Anterior cingulate cortex (tissue), 58 donors: ENCODE measurements at places on chromosomes 16 and 17.

GRCh38 chr17:67746704-67747571 lies 29.2 kb downstream of the NOL11 start:
- DNase-seq, result no peak

DNA sequence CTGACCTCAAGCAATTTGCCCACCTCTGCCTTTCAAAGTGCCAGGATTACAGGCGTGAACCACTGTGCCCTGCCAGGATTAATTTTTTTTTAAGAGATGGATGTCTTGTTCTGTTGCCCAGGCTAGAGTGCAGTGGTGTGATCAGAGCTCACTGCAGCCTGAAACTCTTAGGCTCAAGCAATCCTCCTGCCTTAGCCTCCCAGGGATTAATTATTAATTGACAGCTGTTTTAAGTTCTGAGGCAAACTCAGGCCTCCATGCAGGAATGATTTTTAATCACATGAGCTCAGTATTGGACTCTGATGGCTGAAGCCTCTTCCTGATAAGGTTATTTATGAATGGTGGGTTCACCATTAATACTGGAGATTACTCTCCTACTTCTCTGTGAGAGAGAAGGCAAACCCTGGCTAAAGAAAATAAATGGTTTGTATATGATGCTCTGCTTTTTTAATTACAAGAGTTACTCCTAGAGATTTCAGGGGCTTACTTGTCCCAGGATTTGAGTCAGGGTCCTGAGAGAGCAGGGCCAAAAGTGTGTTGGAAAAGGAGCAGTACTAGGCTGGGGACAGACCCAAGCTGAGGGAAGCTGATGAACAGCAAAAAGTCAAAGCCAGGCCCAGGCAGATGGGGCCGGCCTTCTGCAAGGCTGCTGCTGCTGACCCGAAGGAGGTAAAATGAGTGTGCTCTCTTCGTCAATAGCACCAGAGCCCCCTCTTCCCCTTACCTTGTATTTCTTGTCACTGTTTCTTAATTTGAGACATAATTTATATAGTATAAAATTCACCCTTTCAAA lies 56.9 kb upstream of the HAS3 start:
- no peak for DNase-seq

DNA sequence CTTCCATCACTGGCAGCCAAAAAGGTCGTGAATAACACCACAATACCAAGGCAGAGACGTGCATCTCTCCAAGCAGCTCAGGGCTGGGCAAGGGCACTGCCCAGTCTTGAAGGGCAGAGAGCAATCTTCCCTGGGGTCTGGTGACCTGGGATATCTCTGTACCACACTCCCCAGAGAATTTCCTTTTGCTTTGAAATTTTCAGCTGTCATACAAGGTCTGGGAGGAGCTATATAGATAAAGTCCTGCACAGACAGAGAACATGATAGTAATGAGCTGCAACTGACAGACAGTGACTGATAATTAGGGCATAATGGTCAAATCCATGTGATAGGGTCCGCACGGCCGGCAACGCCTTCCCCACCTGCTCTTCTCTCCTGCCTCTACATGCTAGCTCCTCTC lies 68.2 kb downstream of the DYNLRB2 start:
- no peak for DNase-seq

DNA sequence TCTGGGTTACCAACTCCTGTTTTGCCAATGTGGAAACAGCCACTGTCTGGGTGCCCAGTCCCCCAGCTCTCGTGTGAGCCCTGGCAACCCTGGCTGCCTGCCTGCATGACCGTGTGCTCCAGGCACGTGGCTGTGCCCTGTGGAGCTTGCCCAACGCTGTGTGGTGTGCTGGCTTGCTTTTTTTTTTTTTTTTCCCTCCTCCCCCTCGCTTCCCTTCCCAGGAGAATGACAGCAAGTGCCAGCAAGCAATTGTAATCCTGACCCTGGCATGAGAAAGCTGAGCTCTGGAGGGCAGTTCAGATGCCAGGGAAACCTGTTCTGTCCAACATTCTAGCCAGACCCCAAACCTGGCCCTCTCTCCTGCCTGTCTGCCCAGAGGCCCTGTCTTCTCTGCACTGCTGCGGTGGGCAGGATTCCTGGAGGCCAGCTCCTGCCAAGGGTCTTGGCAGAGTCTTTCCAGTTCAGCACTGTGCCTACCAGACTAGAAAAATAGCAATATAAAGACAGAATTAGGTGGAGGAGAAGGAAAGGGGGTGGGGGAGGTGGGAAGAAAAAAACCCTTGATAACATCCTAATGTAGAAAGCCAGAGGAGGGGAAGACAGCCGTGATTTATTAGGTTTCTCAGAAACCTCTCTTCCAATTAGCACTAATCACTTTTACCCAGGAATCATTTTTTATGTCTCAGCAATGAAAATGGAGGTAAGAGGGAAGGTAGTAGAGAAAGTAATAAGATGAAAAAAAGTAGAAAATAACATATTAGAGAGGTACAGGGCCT lies 9.0 kb downstream of the HLF start:
- peak; percentile 91 for DNase-seq
